Effector memory CD8-positive, alpha-beta T cell (primary cell): ENCODE measurements at places on chromosomes 5 and 9.

- DNase-seq = no peak
Measured at GRCh38 chr5:144060598-144060997, 109.9 kb downstream of the YIPF5 start.

DNA sequence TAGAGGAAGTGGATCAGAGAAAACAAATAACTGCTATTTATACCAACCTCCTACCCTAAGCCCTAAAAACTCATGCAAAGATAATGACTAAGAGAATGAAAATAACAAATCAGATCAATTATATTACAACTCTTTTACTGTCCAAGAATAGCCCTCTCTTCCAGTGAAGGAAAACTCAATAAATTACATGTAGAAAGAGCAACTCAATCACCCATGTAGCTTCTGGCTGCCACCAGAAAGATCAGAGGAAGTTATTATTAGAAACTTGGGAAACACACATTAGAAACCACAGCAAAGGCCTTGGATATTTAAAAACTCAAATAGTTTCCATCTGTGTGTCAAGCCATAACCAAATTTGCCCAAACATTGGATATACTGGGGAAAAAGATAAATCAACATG lies 134.0 kb upstream of the TARS1 start:
- DNase-seq = no peak

- no peak for DNase-seq
Measured at GRCh38 chr5:159518371-159518770, 188.1 kb upstream of the IL12B start.

DNA sequence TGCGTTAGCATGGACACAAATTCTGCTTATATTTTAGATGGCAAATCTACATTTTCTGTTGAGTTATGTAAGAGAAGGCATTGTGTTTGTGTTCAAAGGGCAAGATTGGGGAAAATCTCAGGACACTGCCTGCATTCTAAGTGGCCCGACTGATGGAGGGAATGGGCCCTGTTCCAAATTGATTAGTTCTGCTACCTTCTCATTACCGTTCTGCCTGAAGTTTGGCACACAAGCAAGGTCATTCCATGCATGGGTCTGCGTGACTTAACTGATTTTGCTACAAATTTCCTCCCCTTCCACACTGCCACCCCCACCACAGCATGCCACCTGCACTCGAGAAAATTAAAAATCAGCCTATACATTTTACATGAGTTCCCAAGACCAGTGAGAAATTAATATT lies 409.9 kb downstream of the BRINP1 start:
- no peak for DNase-seq

GRCh38 chr9:89734600-89735041 lies 129.8 kb downstream of the GADD45G start:
- no peak for DNase-seq

GRCh38 chr5:146151970-146152369 lies 30.5 kb downstream of the LARS1 start:
- no peak for DNase-seq

GRCh38 chr9:35738186-35738585 lies 5.7 kb downstream of the CREB3 start:
- no peak for DNase-seq

- no peak for DNase-seq
Measured at GRCh38 chr5:81302596-81302995, 1.2 kb downstream of the ZCCHC9 start.

GRCh38 chr9:81661339-81661738 lies 28.0 kb downstream of the TLE1 start:
- no peak for DNase-seq

DNA sequence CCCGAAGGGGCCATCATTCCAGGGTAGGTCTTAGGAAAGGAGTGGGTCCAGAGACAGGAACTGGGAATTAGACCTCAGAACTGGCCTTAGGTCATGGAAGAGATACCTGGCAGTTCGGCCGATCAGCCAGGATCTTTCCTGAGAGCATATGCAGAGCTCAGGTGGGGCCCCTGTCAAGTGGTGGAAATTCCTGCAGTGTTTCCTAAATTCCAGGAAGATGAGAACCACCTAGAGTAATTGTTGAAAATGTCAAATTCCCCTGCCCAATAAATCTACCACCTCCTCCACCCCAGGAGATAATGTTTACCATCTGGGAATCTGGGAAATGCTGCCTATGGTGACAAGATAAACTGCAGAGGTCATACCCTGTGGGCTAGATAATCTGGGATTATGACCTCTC lies 14.6 kb downstream of the TMEM171 start:
- DNase-seq = no peak

- DNase-seq = no peak
Measured at GRCh38 chr5:68708156-68708841, 385.5 kb upstream of the SLC30A5 start.

GRCh38 chr5:107558823-107559375 lies 111.8 kb downstream of the EFNA5 start:
- DNase-seq = no peak

- no peak for DNase-seq
Measured at GRCh38 chr5:149912226-149912871, 32.2 kb downstream of the PDE6A start.

- no peak for DNase-seq
Measured at GRCh38 chr9:81097131-81097847, 592.1 kb downstream of the TLE1 start.

DNA sequence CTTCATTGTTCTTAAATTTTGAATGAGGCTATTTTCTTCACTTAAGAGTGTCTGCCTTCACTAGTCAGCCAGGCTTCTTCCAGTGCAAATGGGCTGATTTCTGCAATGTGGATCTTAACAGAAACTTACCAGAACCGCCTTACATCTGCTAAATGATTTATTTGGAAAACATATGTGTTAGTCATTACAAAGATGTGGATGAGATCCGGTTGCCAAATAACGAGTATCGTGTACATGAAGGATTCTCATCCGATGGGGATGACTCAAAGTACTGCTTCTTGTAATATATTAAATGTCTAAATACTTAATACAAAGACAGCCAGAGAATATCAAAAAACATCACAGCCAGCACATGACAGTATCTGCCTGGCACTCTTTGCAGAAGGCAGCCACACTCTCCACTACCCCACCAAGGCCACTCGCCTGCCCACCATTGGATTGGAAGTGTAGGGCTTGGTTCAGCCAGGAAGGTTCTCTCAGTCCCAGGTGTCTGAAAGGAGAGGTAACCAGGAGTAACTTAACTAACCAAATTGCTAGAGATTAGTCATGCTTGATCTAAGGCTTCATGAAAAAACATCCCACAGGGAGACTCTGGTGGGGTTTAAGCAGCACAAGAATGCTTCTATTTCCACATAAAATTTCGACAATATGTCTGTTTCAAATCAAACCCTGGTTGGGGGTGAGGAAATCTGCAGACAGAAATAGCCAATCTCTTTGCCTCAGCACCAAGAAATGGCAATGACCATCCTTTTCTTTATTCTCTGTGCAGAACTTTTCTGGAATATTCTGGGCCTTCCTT lies 174.8 kb downstream of the GADD45G start:
- no peak for DNase-seq

GRCh38 chr9:99445371-99445891 lies 223.3 kb downstream of the SEC61B start:
- DNase-seq = no peak

GRCh38 chr9:112863214-112863613 lies 27.5 kb downstream of the SLC46A2 start:
- no peak for DNase-seq

DNA sequence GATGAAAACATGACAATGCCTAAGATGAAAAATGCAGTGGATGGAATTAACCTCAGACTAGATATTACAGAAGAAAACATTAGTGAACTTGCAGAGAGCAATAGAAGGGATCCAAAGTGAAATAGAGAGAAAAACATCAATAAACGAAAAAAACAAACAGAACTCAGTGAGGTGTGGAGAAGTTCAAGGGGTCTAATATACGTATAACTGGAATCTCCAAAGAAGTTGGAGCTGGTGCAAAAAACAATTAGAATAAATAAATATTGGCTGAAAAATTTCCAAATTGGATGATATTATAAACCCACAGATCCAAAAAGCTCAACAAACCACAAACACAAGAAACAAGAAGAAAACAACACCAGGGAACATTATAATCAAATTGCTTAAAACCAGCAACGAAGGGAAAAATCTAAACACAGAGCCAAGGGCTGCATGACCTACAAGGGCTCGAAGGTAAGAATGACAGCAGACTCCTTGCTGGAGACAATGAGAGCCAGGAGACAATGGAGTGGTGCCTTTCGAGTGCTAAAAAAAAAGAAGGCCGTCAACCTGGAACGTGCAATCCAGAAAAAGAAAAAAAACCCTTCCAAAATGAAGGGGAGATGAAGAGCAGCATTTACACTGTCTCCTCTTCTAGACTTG lies 11.8 kb downstream of the FAM163B start:
- DNase-seq = no peak

DNA sequence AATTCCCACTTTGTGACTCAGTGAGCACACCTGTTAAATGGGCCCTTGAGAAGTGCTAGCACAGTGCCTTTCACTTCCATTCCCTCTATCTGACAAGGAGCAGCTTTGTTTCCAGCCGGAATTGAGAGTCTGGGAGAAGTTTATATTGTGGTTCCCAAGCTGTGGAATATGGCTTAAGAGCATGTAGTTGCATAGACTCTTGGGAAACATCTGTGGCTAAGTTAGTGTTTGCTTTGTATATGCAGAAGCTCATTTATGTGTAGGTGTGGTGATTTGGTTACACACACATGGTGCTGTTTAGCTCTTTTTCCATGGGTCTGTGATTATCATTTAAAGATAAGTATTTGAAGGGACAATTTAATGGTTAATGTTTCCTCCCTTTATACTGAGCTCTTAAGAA lies 110.5 kb upstream of the HMHB1 start:
- DNase-seq = no peak

DNA sequence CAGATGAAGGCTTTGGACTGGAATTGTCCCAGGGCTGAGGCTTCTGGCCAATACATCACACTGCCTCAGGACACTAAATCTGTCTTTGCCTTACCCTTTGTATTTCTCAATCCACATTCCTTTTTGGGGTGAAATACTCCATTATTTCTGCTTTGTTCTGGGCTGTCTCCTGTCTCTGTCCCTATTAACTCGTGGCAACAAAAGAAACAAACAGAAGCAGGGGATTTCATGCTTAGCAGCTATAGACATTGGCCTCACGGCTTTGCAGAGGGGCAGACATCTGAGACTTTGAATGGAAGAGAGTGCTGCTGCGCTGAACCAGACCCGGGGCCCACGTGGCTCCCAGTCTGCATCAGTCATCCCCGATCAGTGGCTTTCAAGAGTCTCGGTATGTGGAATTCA lies 129.7 kb downstream of the ARL15 start:
- DNase-seq = no peak

- DNase-seq = no peak
Measured at GRCh38 chr5:109838157-109838556, 148.4 kb downstream of the MAN2A1 start.

DNA sequence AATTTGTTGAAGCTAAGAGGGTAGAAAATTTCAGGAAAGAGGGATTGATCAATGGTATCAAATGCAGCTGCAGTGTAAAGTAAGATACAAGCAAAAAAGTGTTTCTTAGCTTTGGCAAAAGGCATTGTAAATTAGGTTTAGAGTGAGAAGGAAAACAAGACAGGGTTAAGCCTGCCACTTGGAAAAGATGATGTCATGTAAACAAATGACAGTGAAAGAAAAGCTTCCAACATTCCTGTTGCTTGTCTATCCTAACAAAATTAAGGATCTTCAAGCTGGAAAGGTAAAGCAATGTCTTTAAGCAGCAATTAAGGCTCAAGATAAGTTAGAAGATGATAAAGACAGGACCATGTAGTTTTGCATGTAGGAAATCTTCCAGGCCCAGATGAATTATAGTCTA lies 139.1 kb upstream of the PPP2R2B start:
- no peak for DNase-seq

DNA sequence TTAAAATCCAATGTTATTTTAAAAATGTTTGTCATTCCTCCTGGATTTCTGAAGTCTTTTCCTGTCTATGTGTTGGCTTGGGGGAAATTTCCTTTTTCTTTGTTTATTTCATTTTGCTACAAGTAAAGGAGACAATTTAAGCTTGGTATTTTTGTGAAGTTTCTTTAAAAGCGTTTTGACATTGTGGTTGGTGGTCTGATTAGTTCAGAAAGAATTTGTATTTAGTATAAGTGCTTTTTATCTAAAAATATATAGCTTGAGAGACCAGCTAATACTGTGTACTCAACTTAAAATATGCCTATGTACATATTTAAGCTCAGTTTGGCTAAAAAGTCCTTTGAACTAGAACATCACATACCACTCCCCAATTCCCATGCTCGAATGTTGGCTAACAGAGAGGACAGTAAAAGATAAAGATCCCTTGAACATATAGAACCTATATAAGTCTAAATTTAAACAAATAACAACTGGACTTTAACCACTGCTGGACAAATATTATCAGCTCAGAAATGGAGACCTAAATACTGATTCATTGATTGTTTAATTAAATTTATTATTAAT lies 237.6 kb downstream of the TLE4 start:
- DNase-seq = no peak

DNA sequence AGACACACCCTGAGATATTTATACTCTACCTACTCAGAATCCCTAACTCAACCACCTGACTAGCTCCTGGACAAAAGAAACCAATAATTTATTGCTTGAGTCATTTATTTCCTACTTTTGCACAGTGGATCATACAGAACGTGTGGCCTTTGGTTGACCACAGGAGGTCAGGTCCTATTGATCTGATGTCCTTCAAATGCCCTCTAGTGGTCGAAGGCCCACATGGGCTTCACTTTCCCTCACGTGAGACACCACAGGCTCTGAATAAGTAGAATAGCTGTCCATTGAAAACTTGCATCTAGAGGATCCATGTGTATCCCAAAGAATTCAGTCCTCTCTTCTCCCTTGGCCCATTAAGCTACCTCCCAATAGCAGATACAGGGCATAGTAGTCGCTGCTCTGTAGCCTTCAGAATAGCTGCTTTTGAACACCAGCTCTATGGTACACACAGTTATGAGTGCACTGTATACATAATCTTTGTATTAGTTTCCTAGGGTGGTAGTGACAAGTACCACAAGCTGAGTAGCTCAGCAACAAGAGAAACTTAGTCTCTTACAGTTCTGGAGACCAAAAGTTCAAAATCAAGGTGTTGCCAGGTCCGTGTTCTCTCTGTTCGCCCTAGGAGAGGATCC lies 177.6 kb upstream of the SMARCA2 start:
- DNase-seq = no peak

- DNase-seq = no peak
Measured at GRCh38 chr5:29240379-29240778, 1953.1 kb upstream of the CDH6 start.

DNA sequence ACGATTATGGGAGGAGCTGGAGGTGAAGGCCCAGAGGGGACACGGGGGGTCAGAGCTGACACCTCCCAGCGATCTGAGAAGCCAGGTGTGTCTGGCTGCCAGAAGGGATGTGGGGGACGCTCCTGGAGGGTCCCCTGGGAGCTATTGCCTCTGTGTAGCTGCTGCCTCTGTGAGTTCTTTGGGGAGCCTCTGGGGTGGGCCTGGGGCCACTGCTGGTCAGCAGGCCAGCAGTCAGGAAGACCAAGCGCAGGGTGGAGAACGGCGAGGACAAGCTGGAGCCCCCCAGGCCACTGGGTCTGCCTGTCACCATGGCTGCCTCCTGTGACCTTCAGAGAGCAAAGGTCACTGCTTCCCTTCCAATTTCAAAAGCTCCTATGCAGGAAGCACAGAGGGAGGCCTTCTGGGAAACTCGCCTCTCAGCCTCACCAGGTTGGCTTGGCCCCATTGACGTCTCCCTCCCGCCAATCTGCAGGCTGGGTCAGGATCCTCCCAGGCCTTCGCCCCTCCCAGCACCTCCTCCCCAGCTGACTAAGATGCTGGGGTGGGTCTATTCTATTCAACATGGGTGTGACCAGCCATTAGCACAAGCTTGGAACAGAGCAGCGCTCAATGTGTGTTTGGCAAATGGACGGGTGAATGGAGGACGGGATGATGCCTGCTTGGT lies 126.4 kb downstream of the GAPVD1 start:
- DNase-seq = no peak
